Natural killer cell treated with Interleukin-12 subunit alpha and Interleukin-12 subunit beta and Interleukin-15 and Interleukin-18, amount 100 ng/mL, for 72 hours (primary cell): ENCODE measurements at places on chromosomes 1 and 21. TPM values are rescaled to one million over a fixed set of nuclear protein-coding genes. Genes with fewer than 3 reads are reported as not detected.

The PLA2G2D gene
- not detected for total RNA-seq

The SPRR2E gene
- total RNA-seq: not detected

The NGF gene
- not detected for total RNA-seq

The TEDDM1 gene
- total RNA-seq: not detected

The DNAI4 gene
- 0.76 TPM for total RNA-seq

The WLS gene
- not detected for total RNA-seq

The CDC42BPA gene
- total RNA-seq: 2.8 TPM

The HTR6 gene
- not detected for total RNA-seq

The BLZF1 gene
- 14.3 TPM for total RNA-seq

The TNFRSF9 gene
- total RNA-seq: 126 TPM

The ARTN gene
- total RNA-seq: not detected

The LIN28A gene
- not detected for total RNA-seq

The SERPINC1 gene
- not detected for total RNA-seq

The TCEANC2 gene
- total RNA-seq: 9.5 TPM

The S100A11 gene
- 239 TPM for total RNA-seq

The RHOU gene
- total RNA-seq: 0.50 TPM

The TACSTD2 gene
- not detected for total RNA-seq

The CFAP298 gene
- total RNA-seq: 37.6 TPM

The LHX8 gene
- not detected for total RNA-seq

The PODN gene
- total RNA-seq: not detected
